ENCODE measurements at places on chromosomes 6 and 20. TPM values are rescaled to one million over a fixed set of nuclear protein-coding genes. Genes with fewer than 3 reads are reported as not detected.

Gene GNAS-AS1
- 0.89 TPM for total RNA-seq

- no peaks in the 10 kb centered on the region for H3K36me3 ChIP-seq
- H3K27me3 ChIP-seq = no peaks in the 10 kb centered on the region
- peaks cover 5% of the 10 kb centered on the region for H3K4me1 ChIP-seq
- H3K27ac ChIP-seq = no peak overlapping the region
- DNase-seq = no peak
These were observed 31.0 kb upstream of the VEGFA start for GRCh38 chr6:43738877-43739641.

- no peaks in the 10 kb centered on the region for H3K27me3 ChIP-seq
- peaks cover 34% of the 10 kb centered on the region for H3K36me3 ChIP-seq
- H3K4me3 ChIP-seq = no peak overlapping the region
- H3K4me1 ChIP-seq = peaks cover 53% of the 10 kb centered on the region
- DNase-seq = no peak
These were observed 8.3 kb downstream of the FAM83D start for GRCh38 chr20:38934530-38934929.

Gene LY6G6F
- total RNA-seq = not detected

DNA sequence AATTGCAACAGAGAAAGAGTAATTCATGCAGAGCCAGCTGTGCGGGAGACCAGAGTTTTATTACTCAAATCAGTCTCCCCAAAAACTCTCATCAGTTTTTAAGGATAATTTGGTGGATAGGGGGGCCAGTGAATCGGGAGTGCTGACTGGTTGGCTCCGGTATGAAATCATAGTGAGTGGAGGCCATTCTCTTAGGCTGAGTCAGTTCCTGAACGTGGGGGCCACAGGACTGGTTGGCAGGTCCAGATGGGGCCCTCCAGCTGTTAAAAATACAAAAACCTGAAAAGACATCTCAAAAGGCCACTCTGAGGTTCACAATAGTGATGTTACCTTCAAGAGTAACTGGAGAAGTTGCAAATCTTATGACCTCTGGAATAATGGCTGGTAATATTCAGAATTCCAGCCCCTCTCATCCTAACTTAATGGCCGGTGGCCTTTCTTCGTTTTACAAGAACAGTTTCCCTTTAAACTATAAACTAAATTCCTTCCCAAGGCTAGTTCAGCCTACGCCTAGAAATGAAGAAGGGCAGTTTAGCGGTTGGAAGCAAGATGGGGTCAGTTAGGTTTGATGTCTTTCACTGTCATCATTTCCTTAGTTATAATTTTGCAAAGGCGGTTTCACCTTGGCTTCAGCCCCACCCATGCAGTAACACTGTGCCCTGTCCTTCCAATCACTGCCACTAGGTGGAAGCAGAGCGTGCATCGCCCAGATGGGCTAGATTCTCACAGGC lies 6.8 kb upstream of the MICA start:
- peaks cover 30% of the 10 kb centered on the region for H3K4me1 ChIP-seq
- peak; percentile 94 for DNase-seq
- peaks cover 1% of the 10 kb centered on the region for H3K36me3 ChIP-seq
- H3K4me3 ChIP-seq = peak overlapping the region; percentile 8
- no peaks in the 10 kb centered on the region for H3K27me3 ChIP-seq

Gene ELOVL2
- total RNA-seq = not detected

- no peak for DNase-seq
- H3K4me3 ChIP-seq = no peak overlapping the region
- H3K36me3 ChIP-seq = no peaks in the 10 kb centered on the region
- no peaks in the 10 kb centered on the region for H3K27me3 ChIP-seq
- H3K4me1 ChIP-seq = no peaks in the 10 kb centered on the region
- H3K27ac ChIP-seq = no peak overlapping the region
These were observed 184.5 kb downstream of the KIF16B start for GRCh38 chr20:16388731-16389130.

DNA sequence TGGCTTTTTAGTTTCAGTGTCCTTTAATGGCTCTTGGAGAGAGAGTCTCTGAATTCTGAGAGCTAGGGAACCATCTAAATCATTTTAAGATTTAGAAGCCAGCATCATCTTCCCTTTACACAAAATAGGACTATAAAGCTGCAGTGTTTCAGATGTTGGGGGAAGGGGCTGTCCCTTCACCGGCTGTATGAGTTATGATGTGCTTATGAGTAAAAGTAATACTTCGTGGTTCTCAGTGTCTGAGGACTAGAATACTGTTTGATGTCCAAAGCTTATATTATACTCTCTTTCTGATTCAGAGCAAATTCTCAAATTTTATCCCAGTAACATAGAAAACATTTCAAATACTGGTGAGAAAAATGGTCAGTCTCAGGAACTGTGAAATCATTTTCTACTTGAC lies 63.5 kb upstream of the FAM8A1 start:
- H3K27me3 ChIP-seq = peaks cover 18% of the 10 kb centered on the region
- H3K4me3 ChIP-seq = no peak overlapping the region
- no peaks in the 10 kb centered on the region for H3K36me3 ChIP-seq
- H3K4me1 ChIP-seq = no peaks in the 10 kb centered on the region
- H3K27ac ChIP-seq = no peak overlapping the region

Gene CST5
- total RNA-seq = not detected

Gene PRDM13
- 0.14 TPM for total RNA-seq

Gene HLA-DQB1
- total RNA-seq = 72.9 TPM

GRCh38 chr20:9035126-9035525 lies 33.8 kb upstream of the PLCB4 start:
- H3K4me1 ChIP-seq = no peaks in the 10 kb centered on the region
- H3K27me3 ChIP-seq = no peaks in the 10 kb centered on the region
- no peaks in the 10 kb centered on the region for H3K36me3 ChIP-seq
- no peak overlapping the region for H3K27ac ChIP-seq

DNA sequence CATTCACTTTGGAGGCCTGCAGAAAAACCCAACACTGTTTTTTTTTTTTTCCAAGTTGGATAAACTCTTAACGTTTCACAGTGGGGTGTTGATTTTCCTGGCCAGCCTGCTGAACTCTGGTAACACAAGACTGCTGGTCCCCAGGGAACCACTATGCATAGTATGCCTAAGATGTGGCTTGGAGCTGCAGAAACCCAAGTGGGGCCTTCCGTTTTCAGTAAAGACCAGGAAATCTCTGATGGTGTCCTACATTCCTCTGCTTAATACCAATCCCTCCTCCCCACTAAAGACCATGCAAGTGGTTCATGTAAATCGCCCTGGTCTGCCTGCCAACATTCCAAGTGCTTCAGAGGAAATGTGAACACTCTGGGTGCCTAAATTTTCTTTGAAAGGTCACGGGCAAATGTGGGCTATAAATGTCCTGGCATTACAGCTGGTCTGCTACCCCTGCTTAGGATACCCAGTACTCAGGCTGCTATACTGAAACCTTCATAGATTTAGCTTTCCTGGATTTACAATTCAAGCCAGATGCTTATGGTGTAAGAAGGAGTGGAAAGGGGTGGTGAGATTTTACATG lies 615.4 kb downstream of the MAFB start:
- no peak for DNase-seq
- H3K4me3 ChIP-seq = no peak overlapping the region
- no peaks in the 10 kb centered on the region for H3K36me3 ChIP-seq
- H3K27me3 ChIP-seq = no peaks in the 10 kb centered on the region
- no peaks in the 10 kb centered on the region for H3K4me1 ChIP-seq

DNA sequence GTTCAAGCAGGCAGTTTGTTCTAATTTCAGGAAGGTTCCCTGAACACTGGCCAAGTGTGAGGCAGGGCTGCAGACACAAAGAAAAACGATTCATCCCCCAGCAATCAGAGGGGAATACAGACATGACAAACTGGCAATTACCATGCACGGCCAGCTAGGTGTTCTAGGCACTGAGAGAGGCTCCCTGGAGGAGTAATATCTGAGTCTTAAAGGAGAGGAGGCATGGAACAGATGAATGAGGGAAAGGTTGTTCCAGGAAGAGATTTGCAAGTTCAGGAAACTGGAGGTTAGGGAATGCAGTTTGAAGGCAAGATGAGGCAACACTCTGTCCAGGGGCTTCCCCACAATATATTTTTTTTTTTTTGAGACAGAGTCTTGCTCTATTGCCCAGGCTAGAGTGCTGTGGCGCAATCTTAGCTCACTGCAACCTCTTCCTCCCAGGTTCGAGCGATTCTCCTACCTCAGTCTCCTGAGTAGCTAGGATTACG lies 11.1 kb downstream of the RRAGD start:
- H3K27me3 ChIP-seq = no peaks in the 10 kb centered on the region
- H3K4me3 ChIP-seq = no peak overlapping the region
- no peak overlapping the region for H3K27ac ChIP-seq
- peaks cover 3% of the 10 kb centered on the region for H3K4me1 ChIP-seq
- no peaks in the 10 kb centered on the region for H3K36me3 ChIP-seq
- no peak for DNase-seq

- H3K4me3 ChIP-seq = peak overlapping the region; percentile 43
- no peaks in the 10 kb centered on the region for H3K27me3 ChIP-seq
- peaks cover 5% of the 10 kb centered on the region for H3K36me3 ChIP-seq
- H3K27ac ChIP-seq = peak overlapping the region; percentile 92
- no peak for DNase-seq
These were observed 56.4 kb upstream of the TNFAIP3 start for GRCh38 chr6:137810554-137811120.

DNA sequence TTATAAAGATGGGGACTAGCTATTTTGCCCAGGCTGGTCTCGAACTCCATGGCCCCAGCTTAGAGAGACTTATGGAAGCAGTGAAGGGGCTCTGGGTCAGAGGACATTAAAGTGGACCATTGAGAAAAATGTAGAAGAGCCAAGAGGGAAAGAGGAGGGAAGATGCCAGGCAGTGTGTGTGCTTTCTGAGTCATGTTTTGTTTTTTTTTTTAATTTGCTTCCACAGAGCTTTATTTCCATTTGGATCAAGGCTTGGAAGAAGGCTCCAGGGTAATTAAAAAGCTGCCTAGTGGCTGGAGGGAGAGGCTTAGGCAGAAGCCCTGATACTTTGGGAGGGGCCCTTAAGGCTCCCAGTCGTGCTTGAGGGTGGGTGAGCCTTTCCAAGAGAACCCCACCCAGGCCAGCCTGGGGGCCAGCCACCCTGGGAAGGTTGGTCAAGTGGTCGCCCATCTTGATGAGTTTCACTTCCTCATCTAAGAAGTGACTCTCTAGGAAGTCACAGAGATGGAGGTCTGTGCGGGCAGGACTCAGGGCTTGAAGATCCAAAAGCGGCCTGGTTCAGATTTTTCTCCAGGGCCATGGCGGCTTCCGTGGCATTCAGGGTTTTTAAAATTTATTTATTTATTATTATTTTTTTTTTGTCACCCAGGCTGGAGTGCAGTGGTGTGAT lies 3.0 kb upstream of the ZNF335 start:
- H3K27ac ChIP-seq = no peak overlapping the region
- peaks cover 12% of the 10 kb centered on the region for H3K4me1 ChIP-seq
- peaks cover 1% of the 10 kb centered on the region for H3K36me3 ChIP-seq
- peaks cover 15% of the 10 kb centered on the region for H3K27me3 ChIP-seq
- H3K4me3 ChIP-seq = no peak overlapping the region

DNA sequence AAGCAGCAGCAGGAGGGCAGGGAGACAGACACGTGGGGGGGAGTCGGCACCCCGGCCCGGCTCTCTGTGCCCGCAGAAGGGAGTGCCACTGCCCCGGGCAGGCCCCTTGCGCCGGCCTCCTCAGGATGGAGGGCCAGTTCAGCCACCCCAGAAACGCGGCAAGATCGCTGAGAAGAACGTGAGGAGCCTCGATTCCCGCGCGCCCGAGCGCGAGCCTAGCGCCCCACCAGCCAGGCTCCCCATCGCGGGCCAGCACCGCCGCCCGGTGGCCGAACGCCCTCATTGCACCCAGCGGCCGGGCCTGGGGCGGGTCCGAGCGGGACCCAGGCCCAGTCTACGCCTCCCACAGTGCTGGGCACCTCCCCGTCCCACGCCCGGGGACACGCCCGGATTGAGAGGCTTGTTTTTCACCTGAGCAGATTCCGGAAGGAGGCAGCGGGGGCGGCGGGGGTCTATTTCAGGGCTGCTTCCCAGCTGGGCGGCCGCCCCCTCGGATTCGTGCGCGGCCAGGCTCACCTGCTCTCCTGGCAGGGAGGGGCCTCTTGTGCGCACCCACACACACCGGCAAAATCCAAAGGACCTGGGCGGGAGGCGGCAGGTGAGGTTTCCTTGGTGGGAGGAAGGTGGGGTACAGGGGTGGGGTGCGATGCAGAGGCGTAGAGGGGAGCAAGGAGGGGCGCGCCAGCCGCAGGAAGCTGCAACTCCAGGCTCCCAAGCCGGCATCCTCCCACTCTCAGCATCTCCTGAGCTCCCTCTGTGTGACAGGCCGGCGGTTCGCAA lies 9.0 kb upstream of the GRM4 start:
- no peak overlapping the region for H3K27ac ChIP-seq
- DNase-seq = peak; percentile 67
- H3K4me1 ChIP-seq = peaks cover 4% of the 10 kb centered on the region
- H3K36me3 ChIP-seq = no peaks in the 10 kb centered on the region
- H3K27me3 ChIP-seq = peaks cover 72% of the 10 kb centered on the region

Gene TNFAIP3
- 225 TPM for total RNA-seq

Gene ZNF391
- total RNA-seq = 1.3 TPM

Gene ZSWIM3
- total RNA-seq = 6.5 TPM

GRCh38 chr6:98828941-98829411 lies 5.4 kb upstream of the POU3F2 start:
- no peak overlapping the region for H3K4me3 ChIP-seq
- peaks cover 94% of the 10 kb centered on the region for H3K27me3 ChIP-seq
- H3K4me1 ChIP-seq = peaks cover 28% of the 10 kb centered on the region
- peaks cover 3% of the 10 kb centered on the region for H3K36me3 ChIP-seq

GRCh38 chr20:48230216-48230615 lies 444.9 kb upstream of the SULF2 start:
- no peak for DNase-seq
- no peaks in the 10 kb centered on the region for H3K4me1 ChIP-seq
- H3K4me3 ChIP-seq = no peak overlapping the region
- H3K27ac ChIP-seq = no peak overlapping the region
- H3K36me3 ChIP-seq = no peaks in the 10 kb centered on the region
- H3K27me3 ChIP-seq = no peaks in the 10 kb centered on the region

Gene OSBPL2
- 27.1 TPM for total RNA-seq

DNA sequence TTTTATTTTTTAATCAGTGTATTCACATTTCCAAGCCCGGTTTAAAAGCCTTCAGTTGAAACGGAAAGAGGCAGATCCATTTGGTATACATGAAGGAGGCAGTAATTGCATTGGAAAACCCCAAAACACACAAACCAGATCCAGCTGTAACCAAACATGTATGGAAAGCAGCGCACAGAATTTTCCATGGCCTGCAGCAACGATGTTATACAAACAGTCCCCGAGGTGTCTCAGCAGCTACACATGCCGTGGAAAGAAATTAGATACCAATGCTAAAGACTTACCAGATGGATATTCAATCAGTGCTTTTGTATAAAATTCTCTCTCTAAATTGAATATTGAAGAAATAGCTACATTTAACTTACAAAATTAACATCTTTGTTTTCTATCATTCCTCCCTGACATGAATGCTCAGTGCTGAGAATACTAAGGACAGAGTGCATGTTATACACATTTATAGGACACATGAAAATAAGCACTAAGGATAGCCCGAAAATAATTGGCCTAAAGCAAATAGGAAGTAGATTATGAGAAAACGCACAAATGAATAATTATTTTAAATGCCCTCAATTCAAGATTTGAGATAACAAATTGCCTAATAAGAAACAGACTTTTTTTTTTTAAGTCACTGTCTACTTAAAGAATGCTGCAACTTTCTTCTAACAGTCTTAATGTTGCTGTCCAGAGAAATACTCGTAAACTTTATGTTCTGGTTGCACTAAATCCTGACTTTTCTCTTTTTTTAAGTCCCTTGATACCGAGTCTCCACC lies 713.1 kb downstream of the HDGFL1 start:
- no peak overlapping the region for H3K27ac ChIP-seq
- H3K36me3 ChIP-seq = no peaks in the 10 kb centered on the region
- no peak overlapping the region for H3K4me3 ChIP-seq
- no peak for DNase-seq
- no peaks in the 10 kb centered on the region for H3K27me3 ChIP-seq

Gene ANKRD66
- not detected for total RNA-seq

Gene PPP2R5D
- total RNA-seq = 53.0 TPM
